Activated T-helper 1 cell treated with anti-CD3 and anti-CD28 coated beads, Interleukin-12 subunit alpha, Interleukin-12 subunit beta, Interleukin-2, Interleukin-4 antibody, amounts not matched to agents 30 ng/mL and 10 ng/mL and 1 ng/mL, durations not matched to agents 14 hours and 24 hours and 36 hours (primary cell): ENCODE measurements at places on chromosomes 6 and 20. TPM values are rescaled to one million over a fixed set of nuclear protein-coding genes. Genes with fewer than 3 reads are reported as not detected.

Gene ID4
- not detected in 2 replicates for total RNA-seq

Gene CCN6
- total RNA-seq = 0.17 TPM in 1 of 2 replicates, not detected in the other

Gene PRR18
- not detected in 2 replicates for total RNA-seq

Gene ASIP
- not detected in 2 replicates for total RNA-seq

Gene SLC26A8
- total RNA-seq = not detected in 2 replicates

Gene ATP6V1G2
- total RNA-seq = 1.2 and 1.4 TPM in 2 replicates

Gene TSPO2
- not detected in 2 replicates for total RNA-seq

Gene VSTM2L
- total RNA-seq = 0.29 TPM in 1 of 2 replicates, not detected in the other

Gene SLC35D3
- total RNA-seq = not detected in 2 replicates

DNA sequence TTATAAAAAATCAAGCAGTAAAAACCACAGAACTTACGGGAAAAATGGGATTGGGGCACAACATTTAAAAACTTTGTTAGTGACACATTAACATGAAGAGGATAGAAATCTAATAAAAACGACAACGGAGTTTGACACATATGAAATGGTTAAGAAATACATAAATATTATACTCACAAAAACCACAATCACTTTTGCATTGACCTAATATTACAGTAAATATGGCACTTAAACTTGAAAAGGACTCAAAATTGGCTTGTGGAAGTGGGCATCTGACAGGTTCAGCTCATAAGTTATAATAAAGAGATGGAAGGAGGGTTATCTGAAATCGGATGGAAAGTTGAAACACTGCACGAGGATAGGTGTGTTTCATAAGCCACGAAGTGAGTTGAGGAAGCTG lies 523.7 kb downstream of the TFAP2B start:
- H3K27ac ChIP-seq = no peak overlapping the region
- H3K4me3 ChIP-seq = no peak overlapping the region
- H3K36me3 ChIP-seq = no peaks in the 10 kb centered on the region
- no peaks in the 10 kb centered on the region for H3K4me1 ChIP-seq

DNA sequence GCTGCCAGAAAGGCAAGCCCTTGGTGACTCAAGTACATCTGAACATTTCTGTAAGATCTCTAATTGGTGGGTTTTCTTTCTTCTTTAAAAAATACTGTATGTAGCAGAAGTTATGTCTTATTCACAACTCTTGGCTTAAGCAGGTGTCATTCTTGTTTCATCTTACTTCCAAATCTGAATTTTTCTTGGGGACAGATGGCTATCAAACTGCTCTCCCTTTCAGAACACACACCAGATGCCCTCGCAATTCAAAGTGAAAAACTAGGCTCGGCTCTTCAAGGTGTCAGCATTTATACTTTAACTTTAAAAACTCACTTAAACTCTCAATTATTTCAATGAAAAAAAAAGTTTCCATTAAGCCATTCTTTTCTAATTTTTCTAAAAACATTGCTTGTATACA lies 49.7 kb downstream of the PAK5 start:
- H3K36me3 ChIP-seq = no peaks in the 10 kb centered on the region
- DNase-seq = no peak
- H3K4me3 ChIP-seq = no peak overlapping the region
- H3K27me3 ChIP-seq = peaks cover 1% of the 10 kb centered on the region

DNA sequence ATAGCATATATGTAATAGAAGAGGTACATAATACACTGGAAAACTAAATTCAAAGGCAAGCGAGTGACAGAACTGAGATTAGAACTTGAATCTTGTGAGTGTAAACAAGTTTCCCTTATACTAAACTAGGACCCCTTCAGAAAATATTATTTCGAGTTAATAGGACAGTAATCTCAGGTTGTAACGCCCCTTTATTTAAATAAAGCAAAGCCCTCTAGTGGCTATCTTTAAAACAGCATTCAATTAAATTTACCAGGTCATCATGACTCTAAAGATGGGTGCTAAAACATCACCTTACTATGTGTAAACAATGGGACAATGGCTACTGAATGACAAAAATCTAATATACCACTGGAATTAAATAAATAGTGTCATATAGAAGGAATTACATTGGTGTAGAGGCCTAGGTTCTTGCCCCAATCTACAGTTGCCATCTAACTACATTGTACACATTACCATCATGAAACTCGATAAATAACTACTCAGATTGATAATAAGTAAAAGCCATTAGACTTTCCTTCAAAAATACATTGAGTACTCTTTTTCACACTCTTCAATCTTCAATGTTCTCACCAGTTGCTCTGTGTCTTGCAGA lies 255.4 kb upstream of the IRAK1BP1 start:
- no peak overlapping the region for H3K4me3 ChIP-seq
- H3K27ac ChIP-seq = no peak overlapping the region
- no peaks in the 10 kb centered on the region for H3K36me3 ChIP-seq
- DNase-seq = no peak
- H3K4me1 ChIP-seq = peaks cover 6% of the 10 kb centered on the region
- no peaks in the 10 kb centered on the region for H3K27me3 ChIP-seq

DNA sequence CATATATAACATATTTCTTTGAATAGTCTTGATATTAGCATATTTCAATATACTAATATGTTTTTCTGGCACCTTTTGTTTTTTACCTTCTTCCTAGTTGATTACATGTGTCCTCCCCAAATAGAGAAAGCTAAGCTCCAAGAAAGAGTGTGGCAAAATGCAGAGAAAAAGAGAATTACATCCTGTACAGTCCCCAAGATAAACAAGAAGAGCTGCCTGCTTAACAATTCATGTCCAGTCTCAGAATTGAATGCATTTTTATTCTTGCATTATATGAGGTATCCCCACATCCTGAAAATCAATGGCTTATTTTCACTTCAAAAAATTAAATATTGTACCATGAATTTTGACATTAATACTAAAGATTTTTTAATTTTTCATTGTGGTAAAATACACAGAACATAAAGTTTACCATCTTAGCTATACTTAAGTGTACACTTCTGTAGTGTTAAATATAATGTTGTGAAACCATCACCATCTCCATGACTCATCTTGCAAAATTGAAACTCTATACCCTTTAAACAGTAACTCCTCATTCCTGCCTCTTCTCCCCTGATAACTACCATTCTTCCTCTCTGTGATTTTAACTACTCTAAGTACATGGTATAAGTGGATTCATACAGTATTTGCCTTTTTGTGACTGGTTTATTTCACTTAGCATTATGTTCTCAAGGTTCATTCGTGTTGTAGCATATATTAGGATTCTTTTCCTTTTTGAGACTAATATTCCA lies 490.3 kb downstream of the COL12A1 start:
- H3K27me3 ChIP-seq = no peaks in the 10 kb centered on the region
- H3K36me3 ChIP-seq = no peaks in the 10 kb centered on the region
- DNase-seq = no peak
- no peaks in the 10 kb centered on the region for H3K4me1 ChIP-seq
- no peak overlapping the region for H3K27ac ChIP-seq
- no peak overlapping the region for H3K4me3 ChIP-seq

- no peak for DNase-seq
- H3K27ac ChIP-seq = no peak overlapping the region
- H3K36me3 ChIP-seq = no peaks in the 10 kb centered on the region
Measured at GRCh38 chr6:50714487-50715379, 1.4 kb downstream of the TFAP2D start.

GRCh38 chr6:150466196-150466595 lies 97.4 kb downstream of the IYD start:
- DNase-seq = no peak
- H3K4me1 ChIP-seq = no peaks in the 10 kb centered on the region
- H3K27me3 ChIP-seq = no peaks in the 10 kb centered on the region
- H3K27ac ChIP-seq = no peak overlapping the region
- no peaks in the 10 kb centered on the region for H3K36me3 ChIP-seq

DNA sequence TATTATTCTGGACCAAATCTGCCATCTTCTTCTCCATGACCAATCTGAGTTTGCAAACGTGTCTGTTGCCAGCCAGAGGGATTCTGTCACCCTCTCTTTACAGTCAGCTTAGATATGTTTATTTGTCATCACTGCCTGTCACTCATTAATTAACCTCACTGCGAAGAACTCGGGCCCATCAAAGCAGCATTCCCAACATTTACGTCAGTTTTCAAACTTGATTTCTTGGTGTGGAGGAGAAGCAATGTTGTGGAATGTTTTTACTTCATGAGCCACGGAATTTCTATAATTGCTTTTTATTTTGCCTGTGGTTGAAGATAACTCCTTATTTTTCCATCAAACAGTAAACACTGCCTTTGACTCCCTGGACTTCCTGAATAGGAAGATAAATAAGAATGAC lies 91.8 kb upstream of the CNKSR3 start:
- H3K27ac ChIP-seq = no peak overlapping the region
- no peak for DNase-seq
- H3K27me3 ChIP-seq = no peaks in the 10 kb centered on the region

DNA sequence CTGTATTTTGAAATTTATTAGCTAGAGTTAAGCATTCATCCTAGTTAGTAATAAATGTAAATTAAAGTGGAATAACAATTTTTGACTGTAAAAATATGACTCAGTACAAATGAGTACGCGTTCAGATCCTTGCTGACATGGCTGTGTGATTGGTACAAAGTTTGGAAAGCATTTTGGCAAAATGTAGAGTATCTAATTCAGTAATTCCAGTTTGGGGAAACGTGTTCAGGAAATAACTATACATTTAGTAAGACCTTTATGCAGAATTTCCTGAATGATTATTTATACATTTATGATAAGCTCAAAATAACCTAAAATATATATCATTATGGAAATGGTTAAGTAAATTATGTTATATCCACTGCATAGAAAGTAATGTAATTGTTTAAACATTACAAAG lies 8.0 kb downstream of the VTA1 start:
- no peak overlapping the region for H3K4me3 ChIP-seq
- DNase-seq = no peak
- peaks cover 19% of the 10 kb centered on the region for H3K4me1 ChIP-seq
- H3K36me3 ChIP-seq = peaks cover 9% of the 10 kb centered on the region
- no peaks in the 10 kb centered on the region for H3K27me3 ChIP-seq

- H3K27me3 ChIP-seq = peaks cover 3% of the 10 kb centered on the region
- H3K27ac ChIP-seq = no peak overlapping the region
- H3K36me3 ChIP-seq = no peaks in the 10 kb centered on the region
- H3K4me3 ChIP-seq = no peak overlapping the region
- H3K4me1 ChIP-seq = no peaks in the 10 kb centered on the region
Measured at GRCh38 chr20:33933469-33933909, 60.2 kb upstream of the RALY start.

- DNase-seq = no peak
- H3K36me3 ChIP-seq = no peaks in the 10 kb centered on the region
- H3K27ac ChIP-seq = no peak overlapping the region
- peaks cover 9% of the 10 kb centered on the region for H3K4me1 ChIP-seq
Measured at GRCh38 chr6:108671790-108672189, 111.1 kb downstream of the FOXO3 start.

GRCh38 chr6:155419161-155419560 lies 36.5 kb downstream of the NOX3 start:
- H3K4me3 ChIP-seq = peak overlapping the region; percentile 73
- no peaks in the 10 kb centered on the region for H3K27me3 ChIP-seq
- peaks cover 44% of the 10 kb centered on the region for H3K4me1 ChIP-seq
- DNase-seq = no peak

- H3K4me1 ChIP-seq = no peaks in the 10 kb centered on the region
- DNase-seq = no peak
- no peaks in the 10 kb centered on the region for H3K36me3 ChIP-seq
- no peaks in the 10 kb centered on the region for H3K27me3 ChIP-seq
- no peak overlapping the region for H3K27ac ChIP-seq
Measured at GRCh38 chr6:24240380-24240928, 114.4 kb downstream of the NRSN1 start.

GRCh38 chr6:80503660-80504059 lies 397.2 kb downstream of the BCKDHB start:
- peaks cover 12% of the 10 kb centered on the region for H3K27me3 ChIP-seq
- DNase-seq = no peak

- H3K4me1 ChIP-seq = peaks cover 19% of the 10 kb centered on the region
- peak within 1 kb of the TSS; percentile 93 for H3K27ac ChIP-seq
- peaks cover 4% of the 10 kb centered on the region for H3K36me3 ChIP-seq
Measured at GRCh38 chr20:63955827-63956663, at the start of gene UCKL1. TSS of gene UCKL1 (minus strand) at chr20:63956416. CDS start at chr20:63956372, 44 bp downstream.
